ENCODE measurements at places on chromosomes 1 and 21. TPM values are rescaled to one million over a fixed set of nuclear protein-coding genes. Genes with fewer than 3 reads are reported as not detected.
A peak's percentile ranks its signal among the peaks of the same experiment; 100 is the strongest.

Gene CC2D1B
- polyA plus RNA-seq = 19.2 TPM

GRCh38 chr1:86596224-86596623 is 49.3 kb downstream of the CLCA4 start:
- no peak for DNase-seq

GRCh38 chr1:20974069-20974468 is 187.0 kb upstream of the HP1BP3 start:
- no peak for DNase-seq

- peak; percentile 91 for DNase-seq
These were observed at the start of gene PTGFRN for GRCh38 chr1:116909512-116910378. Gene PTGFRN (plus strand): TSS chr1:116909916. CDS start chr1:116910204, 288 bp downstream.

DNA sequence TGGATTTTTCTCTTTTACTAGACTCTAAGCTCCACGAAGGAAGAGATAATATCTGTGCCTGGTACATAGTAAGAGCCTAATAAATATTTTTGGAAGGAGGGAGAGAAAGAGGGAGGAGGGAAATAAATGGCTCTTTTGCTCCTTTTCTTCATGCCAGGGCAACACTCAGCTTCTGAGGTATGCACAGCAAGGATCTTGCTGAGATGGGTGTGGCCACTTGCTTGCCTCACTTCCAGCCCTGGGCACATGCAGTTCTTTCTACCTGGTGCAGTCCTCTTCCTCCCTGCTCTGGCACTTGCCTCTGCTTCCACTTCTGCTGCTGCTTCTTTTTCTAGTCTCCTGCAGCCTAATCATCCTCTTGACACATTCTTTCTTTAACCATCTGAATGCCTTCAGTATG is 148.1 kb downstream of the FGGY start:
- DNase-seq = no peak

DNA sequence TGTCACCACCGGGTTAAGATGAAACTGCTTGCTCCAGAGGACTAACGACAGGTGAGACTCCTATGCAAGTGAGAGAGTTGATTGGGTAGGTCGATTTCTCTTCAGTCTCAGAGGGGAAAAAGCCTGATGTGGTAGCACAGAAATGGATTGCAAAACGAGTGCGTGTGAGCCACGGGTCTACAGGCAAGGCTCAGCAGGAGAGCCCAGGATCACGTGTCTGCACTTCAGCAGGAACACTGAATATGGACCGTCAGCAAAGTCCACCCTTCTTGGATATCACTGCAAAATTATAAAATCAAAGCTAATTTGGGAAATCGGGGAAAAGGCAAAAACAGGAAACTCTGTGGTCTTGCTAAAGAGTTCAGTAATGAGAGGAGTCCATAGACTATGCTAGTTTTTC is 107.7 kb upstream of the ZNF648 start:
- DNase-seq = peak; percentile 51

DNA sequence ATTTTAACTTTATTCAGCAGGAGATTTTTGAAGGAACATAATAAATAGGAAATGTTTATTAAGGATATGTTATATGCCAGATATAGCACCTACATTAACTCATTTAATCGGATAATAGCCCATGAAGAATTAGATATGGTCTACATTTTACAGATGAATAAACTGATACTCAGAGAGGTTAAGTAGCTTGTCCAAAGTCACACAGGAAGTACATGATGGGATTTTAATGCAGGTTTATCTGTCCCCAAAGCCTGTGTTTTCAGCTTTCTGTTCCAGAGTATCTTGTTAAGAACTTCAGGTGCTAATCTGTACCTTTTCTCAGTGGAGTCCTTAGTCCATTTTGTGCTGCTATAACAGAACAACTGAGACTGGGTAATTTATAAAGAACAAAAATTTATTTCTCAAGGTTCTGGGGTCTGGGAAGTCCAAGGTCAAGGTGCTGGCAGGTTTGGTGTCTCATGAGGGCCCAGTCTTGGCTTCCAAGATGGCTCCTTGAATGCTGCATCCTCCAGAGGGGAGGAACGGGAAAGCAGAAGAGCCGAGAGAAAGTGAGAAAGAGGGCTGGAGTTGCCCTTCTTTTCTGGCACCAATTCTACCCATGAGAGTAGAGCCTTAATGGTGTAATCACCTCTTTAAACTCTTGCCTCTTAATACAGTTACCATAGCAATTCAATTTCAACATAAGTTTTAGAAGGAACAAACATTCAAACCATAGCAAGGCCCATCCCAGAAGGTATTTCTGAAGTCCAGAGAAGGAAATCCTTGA is 17.3 kb downstream of the C1orf21 start:
- DNase-seq = no peak

- DNase-seq = peak; percentile 67
These were observed 30.7 kb upstream of the KIAA1614 start for GRCh38 chr1:180881806-180882509.

GRCh38 chr1:192183788-192184187 is 25.5 kb downstream of the RGS18 start:
- no peak for DNase-seq

GRCh38 chr1:33296082-33296458 is 24.8 kb downstream of the A3GALT2 start:
- no peak for DNase-seq

- DNase-seq = no peak
These were observed 103.8 kb downstream of the BRINP3 start for GRCh38 chr1:190373705-190374336.

- DNase-seq = peak; percentile 63
These were observed 27.5 kb upstream of the VPS26C start for GRCh38 chr21:37294679-37295078.

DNA sequence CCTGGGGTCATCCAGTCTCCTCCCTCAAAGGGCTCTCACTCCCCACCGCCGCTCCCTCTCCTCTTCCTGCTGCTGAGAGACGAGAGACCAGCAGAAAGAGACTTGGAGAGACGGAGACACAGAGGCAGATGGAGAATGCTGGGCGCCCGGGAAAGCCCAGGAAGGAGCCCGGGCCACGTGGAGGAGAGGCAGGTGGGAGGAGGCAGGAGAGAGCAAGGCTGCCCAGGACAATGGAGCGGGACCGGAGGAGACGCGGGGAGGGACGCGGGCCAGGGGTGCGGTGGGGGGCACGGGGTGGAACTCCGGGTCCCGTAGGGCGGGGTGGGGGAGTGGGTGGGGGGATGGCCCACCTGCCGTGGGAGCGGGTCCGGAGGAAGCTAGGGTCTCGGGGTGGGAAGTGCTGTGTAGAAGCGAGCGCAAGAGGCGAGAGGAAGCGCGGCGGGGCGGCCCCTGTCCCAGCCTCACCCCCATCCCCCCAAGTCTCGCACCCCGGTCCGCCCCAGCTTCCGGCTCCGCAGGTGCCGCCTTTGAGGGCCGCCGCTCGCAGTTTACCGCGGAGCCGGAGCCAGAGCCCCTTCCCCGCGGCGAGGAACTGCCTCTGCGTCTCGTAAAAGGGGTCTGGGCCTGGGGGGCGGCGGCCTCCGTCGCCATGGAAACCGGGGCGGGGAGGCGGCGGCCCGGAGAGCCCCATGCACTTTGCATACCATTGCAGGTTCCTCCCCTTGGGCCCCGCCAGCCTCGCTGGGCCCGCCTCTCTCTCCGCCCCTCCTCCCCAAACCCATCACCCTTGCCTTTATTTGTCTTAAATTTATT is 11.7 kb upstream of the EPHA2 start:
- no peak for DNase-seq

DNA sequence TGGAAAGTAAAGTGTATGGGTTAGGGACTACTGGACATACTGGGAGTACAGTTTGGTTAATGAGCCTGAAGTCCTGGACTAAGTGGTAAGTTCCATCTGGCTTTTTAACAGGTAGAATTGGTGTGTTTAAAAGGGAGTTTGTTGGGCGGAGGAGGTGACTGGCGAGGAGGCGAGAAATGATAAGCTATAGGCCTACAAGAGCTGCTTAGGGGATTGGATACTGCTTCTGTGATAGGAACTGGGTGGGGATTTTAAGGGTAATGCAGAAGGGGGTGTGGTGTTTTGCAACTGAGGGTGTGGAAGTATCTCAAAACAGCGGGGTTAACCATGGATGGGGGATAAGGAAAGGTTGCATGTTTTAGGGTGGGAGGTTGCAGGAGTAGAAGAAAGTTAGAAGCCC is 3.5 kb downstream of the ERVH48-1 start:
- no peak for DNase-seq
